ENCODE measurements at places on chromosomes 4 and X.
A peak's percentile ranks its signal among the peaks of the same experiment; 100 is the strongest.

DNA sequence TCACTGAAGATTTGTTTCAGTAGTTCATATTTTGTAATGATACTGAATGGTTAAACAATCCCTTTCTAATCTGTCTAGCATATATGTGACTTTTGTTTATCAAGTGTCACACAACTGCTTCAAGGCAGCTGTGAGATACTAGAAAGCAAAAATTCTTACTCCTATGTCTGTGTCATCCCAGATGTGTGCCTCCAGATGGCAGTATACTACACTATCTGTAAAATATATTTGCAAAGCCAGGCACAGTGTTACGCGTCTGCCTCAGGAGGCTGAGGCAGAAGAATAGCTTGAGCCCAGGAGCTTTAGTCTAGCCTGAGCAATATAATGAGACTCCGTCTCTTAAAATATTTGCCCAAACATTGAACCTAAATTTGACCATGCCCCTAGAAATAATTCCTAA, 4.0 kb downstream of the NUDT10 start:
- DNase-seq, result peak; percentile 11

GRCh38 chrX:9758021-9758638, 7.5 kb downstream of the GPR143 start:
- no peak for DNase-seq

DNA sequence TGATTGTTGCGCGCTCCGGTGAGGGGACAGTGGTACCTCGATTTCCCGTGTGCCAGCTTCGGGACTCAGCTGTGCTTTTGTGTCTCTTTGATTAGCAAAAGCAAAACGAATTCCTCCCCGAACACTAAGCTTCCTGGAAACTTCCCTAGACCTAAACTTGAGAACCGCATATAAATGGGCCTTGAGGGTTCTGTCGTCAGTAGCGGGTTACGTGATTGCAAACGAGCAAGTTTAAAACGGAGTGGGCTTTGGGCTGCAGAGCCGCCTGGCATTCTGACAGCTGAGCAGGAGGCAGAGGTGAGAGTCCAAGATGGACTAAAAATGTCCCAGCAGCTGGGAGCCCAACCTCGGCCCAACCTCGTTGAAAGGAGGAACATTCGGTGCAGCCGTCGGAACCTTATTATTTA, 1.2 kb upstream of the TAPT1 start:
- peak; percentile 39 for DNase-seq

GRCh38 chrX:118148737-118149136, 32.1 kb upstream of the KLHL13 start:
- no peak for DNase-seq

DNA sequence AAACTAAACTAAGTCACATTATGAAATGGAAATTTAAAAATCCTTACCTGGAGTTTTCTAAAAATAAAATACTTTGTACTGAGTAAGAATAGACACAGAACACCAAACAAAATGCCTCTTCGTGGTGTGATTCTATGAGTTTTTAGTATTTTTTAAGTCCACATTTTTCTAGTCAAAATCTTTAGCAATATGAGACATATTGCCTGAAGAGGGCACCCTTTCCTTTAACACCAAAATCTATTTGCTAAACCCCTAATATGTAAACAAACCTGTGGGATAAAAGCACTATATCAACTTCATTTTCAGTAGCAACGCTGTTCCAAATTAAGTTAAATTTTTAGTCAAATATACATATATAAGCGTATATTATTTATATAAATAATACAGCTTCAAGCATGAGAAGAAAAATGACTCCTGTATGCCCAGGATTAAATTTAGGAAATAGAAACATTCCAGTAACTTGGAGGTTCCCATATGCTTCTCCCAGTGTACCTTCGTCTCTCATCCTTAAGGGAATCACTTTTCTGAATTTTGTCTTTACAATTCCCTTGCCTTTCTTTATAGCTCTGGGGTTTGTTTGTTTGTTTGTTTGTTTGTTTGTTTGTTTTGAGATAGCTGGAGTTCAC, 23.0 kb upstream of the PGM2 start:
- peak; percentile 71 for DNase-seq

GRCh38 chrX:109714340-109714958, 18.6 kb downstream of the ACSL4 start:
- no peak for DNase-seq

DNA sequence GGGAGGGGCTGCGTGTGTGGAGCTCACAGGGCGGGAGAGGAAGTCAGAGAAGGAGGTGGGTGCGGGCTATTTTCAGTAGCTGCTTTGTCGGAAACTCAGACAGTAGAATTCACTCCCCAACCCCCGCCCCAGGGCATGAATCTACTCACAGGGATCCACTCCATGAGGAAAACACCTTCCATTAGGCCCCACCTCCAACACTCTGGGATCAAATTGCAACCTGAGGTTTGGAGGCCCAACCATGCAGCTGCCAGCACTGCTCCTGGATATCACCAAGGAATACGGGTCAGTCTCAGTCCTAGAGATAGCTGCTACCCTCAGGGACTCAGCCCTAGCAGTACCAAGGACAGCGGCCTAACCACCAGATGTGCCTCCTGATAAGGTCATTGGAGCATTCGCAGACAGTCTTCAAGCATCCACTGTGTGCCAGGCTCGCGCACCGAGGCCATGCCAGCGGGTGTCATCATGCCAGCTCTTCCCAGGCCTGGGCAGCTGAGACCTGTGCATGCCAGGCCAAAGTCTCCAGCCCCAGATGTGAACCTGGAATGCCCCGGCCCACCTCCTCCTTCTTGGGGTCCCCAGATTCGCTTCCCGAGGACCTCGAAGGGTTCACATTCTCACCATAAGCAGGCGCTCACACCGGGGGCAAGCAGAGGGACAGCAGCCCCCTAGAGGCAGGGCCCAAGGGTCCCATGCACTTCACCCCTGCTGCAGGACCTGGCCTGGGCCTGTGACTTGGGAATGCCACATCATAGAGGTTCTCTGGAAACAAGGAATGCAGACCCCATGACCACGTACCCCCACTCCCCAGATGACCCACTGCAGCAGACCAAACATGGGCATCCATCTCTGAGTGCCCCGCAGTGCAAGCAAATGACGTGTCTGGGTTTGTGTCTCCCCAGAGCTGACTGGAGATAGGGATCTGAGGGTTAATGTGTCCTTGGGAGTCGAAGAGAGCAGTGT, 102.3 kb downstream of the ADRA2C start:
- no peak for DNase-seq

DNA sequence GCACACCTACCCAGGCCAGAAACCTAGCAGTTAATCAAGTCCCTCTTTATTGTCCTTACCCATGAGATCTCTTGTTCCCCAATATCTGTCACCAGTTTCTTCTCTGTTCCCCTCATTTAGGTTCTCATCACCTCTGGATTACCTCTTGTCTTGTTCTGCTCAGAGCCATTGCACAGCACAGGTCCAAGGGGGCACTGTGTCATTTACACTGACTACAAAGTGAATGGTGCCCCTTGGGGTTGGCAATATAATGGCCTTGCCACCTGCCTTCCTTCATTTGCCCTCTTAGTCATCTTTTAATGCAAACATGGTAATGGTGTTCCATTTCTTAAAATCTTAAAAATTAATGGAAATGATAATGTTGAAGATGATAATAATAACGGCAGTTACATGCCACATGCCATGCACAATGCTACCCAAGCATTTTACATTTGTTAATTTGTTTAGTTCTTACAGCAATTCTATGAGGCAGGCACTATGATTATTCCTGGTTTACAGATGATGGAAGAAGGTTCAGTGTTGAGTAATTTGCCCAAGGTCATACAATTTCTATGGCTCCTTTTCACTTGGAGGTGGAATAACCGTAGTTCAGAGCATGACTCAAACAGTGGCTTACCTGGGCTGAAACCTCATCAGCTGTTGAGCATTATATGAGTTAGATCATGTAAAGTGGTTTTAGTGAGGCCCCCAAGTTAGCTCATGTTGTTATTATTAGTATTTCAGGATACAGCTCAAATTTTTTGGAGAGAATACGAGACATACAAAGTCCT, 117.9 kb downstream of the RASL11B start:
- DNase-seq, result no peak

GRCh38 chr4:125728568-125728967, 413.8 kb downstream of the FAT4 start:
- DNase-seq, result no peak

DNA sequence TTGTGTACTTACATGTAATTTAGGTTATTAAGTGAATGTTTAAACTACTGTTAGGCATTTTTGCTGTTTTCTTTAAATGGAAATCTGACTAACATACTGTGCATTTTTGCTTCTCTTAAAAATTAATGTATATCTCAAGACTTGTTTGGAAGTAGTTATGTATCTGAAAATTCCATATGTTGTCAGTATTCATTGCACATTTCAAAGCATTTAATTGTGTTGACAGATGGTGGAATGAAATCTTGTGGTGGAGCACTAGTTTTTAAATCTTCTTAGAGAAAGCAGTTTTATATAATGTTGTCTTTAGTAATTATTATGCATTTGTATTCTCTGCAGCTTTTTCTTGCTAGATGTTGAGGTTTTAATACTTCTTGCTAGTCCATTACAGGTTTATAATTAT, 71.5 kb upstream of the MSANTD1 start:
- DNase-seq, result no peak

- no peak for DNase-seq
Measured at GRCh38 chr4:80446248-80446647, 110.7 kb downstream of the CFAP299 start.

GRCh38 chr4:55447108-55447708, 51.5 kb downstream of the TMEM165 start:
- DNase-seq, result no peak

DNA sequence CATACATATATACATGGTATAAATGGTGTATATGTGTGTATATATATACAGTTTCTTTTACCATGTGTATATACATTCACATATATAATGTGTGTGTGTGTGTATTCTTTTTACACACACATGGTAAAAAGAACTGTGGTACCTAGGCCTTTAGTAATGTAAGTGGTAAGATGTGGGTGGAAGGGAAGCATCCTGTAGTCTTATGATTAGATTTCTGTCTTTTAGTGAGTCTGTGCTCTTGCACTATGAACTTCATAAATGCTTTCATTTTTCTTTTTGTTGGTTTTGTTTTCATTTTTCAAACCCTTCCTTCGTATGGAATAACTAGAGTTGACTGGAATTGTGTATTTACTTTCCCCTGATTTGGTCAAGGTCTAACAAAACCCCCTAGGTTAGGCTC, 12.1 kb downstream of the PABPC4L start:
- no peak for DNase-seq

DNA sequence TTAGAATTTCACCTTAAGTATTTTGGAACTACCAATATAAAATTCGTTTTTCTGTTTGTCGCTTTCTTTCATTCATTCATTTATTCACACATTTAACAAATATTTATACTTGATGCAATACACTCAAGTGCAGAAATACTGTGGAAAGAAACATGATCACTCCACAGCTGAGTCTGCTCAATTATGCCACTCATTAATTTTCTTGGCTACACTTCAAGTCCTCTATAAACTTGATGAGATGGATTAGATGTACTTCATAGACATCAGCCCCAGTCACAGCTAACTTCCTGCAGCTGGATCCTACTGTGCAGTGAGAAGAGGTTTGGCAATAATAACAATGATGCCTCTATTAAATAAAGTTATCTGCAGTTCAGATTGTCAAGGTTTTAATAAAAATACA, 208.1 kb downstream of the PDGFC start:
- DNase-seq, result no peak

GRCh38 chr4:146095091-146095690, 80.3 kb upstream of the LSM6 start:
- DNase-seq, result peak; percentile 69

DNA sequence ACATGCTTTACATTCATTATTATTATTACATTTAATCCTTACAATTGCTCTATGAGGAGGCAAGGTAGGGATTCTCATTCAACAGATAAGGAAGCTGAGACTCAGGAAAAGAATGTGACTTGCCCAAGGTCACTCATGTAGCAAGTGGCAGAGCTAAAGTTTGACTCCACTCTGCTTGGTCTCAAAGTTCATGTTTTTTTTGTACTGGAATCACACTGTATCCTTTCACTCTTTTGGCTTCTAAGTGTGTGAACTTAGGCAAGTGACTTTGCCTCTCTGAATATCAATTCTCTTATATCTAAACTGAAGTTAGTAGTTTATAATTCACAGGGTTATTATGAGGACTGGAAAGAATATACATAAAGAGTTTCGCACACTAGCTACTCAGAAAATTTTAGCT, 247.9 kb upstream of the AR start:
- no peak for DNase-seq

- no peak for DNase-seq
Measured at GRCh38 chrX:51332188-51332942, at the start of gene NUDT10. NUDT10 (plus strand) TSS chrX:51332822; CDS start chrX:51332966, 144 bp downstream.

- DNase-seq, result no peak
Measured at GRCh38 chr4:156976147-156976546, 4.5 kb upstream of the PDGFC start.

DNA sequence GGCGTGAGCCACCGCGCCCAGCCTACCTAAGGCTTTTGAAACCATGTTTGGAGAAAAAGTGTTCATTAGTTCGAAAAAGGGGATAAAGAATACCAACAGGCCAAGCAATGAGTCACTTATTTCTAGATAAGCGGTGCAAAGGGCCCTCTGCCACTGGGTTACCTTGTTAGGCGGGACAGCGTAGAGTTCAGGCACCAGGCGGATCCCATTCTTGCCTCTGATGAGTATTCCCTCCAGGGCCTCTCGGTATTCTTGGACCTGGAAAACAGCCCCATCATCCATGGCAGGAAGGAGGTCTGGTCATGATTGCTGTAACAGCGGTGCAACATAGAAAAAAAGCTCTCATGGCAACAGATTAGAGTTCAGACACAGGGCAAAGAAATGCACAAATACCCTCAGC, 48.0 kb downstream of the PHKA2 start:
- no peak for DNase-seq

- DNase-seq, result peak; percentile 35
Measured at GRCh38 chr4:47926667-47927258, 12.4 kb upstream of the NFXL1 start.

GRCh38 chrX:139126493-139126892, 404.0 kb upstream of the F9 start:
- DNase-seq, result peak; percentile 2

DNA sequence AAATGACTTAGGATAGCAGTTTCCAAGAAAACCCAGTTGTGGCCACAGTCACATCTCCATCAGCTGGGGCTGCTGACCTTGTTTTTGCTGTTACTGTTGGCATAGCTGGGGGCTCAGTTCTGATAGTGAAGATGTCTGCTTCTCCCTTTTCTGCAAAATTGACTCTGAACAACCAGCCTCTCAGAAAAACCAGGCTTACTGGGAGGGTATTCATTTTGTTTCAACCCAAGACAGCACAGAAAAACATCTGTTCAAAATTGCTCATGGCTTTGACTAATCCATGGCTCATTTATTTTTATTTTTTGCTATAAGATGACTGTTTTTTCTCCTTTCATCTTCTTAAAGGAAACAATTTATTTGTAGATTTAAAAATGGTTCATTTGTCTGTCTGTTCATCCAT, 53.1 kb downstream of the RASL11B start:
- no peak for DNase-seq

DNA sequence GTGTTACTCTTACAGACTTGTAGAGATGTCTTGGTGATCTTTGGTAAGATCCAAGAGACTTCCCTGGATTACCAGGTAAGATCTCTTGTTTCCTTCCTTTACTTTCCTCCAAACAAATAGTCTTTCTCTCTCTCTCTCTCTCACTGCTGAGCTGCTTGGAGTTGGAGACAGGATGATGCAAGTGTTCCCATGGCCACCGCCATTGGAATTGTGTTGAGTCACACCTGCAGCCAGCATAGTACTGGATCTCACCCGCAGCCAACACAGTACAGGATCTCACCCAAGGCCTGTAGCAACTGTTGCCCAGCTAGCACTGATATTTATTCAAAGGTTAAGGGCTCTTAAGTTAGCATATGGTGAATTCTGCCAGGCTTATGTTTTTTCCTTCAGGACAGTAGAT, 1080.9 kb downstream of the FAT4 start:
- DNase-seq, result no peak

All from inflammatory macrophage treated with lipopolysaccharide for 4 hours (primary cell).